ENCODE measurements at places on chromosomes 5 and 9. TPM values are rescaled to one million over a fixed set of nuclear protein-coding genes. Genes with fewer than 3 reads are reported as not detected.

- peak overlapping the region; percentile 36 for H3K4me3 ChIP-seq
- H3K27me3 ChIP-seq: no peaks in the 10 kb centered on the region
- H3K4me1 ChIP-seq: peaks cover 37% of the 10 kb centered on the region
- no peaks in the 10 kb centered on the region for H3K36me3 ChIP-seq
- peak overlapping the region; percentile 80 for H3K27ac ChIP-seq
Measured at GRCh38 chr5:100779669-100780375, 123.3 kb downstream of the ST8SIA4 start.

GRCh38 chr9:116179568-116179967, 26.0 kb downstream of the PAPPA start:
- no peak overlapping the region for H3K4me3 ChIP-seq
- H3K36me3 ChIP-seq: no peaks in the 10 kb centered on the region
- H3K27me3 ChIP-seq: no peaks in the 10 kb centered on the region
- no peak overlapping the region for H3K27ac ChIP-seq
- no peaks in the 10 kb centered on the region for H3K4me1 ChIP-seq

GRCh38 chr9:89941875-89942274, 337.1 kb downstream of the GADD45G start:
- no peak for DNase-seq
- H3K27ac ChIP-seq: no peak overlapping the region
- peaks cover 6% of the 10 kb centered on the region for H3K27me3 ChIP-seq

DNA sequence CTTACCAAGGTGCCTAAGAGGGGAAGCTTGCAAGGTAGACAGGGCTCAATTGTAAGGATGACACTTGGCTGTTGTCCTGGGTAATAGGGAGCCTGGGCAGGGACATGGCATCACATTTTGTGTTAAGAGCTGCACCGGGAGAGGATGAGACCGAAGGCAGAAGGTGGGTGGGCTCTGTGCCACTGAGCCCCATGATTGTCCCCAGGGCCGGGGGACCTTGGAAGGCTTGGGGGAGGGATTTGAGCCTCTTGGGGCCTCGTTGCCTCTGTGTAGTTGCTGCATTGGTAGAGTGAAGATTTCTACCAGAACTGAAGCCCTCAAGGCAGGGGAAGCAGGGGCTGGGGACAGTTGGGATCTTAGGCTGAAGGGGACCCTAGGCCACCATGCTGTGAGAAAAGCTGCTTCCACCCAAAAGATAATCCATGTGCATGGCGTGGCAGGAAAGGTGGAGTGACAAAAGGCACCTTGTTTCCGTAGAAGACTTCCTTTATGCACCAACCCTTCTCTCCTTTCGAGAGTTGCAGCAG, 11.9 kb downstream of the FGF18 start:
- H3K4me1 ChIP-seq: no peaks in the 10 kb centered on the region
- H3K36me3 ChIP-seq: no peaks in the 10 kb centered on the region
- no peak overlapping the region for H3K27ac ChIP-seq
- DNase-seq: no peak
- H3K27me3 ChIP-seq: peaks cover 2% of the 10 kb centered on the region

DNA sequence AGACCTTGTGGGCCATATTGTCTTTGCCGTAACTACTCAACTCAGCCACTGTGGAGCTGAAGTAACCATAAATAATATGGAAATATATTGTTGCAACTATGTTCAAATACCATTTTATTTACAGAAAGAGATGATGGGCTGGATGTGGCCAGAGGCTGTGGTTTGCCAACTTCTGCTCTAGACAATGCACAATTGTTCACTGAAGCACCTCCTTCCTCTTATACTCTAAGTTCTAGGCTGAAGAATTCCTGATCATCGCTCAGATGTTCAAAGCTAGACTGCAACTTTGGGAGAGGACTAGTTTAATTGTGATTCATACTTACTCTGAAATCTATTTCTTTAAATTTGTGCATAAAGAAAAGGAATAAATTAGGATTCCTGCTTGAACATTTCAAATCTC, 245.0 kb downstream of the TAF11L14 start:
- no peaks in the 10 kb centered on the region for H3K4me1 ChIP-seq
- no peak for DNase-seq

DNA sequence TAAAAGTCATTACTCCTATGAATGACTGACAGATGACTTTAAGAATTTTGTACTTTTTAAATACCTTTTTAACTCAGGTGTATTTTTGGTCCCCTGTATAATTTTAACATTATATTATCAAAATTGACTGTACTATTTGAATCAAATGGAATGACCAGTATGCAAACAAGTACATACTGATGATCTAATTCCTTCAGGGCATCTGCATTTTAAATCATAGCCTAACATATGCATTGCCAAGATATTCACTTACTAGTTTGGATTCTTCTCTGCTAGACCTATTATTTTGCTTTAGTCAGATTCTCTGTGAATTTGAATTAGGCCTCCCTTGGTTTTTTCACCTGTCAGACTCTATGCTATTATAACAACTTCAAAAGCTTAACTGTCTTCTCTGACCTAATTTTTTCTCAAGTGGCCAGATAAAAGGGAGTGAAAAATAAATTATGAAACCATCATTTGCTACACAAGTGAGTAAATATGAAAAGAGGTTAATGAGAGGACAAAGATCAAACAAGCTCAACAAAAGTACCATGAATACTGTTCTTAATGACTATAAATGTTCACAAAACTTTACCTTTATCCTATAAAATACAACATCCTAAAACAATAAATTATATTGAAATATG, 1505.2 kb upstream of the CDH9 start:
- H3K4me1 ChIP-seq: no peaks in the 10 kb centered on the region
- H3K27me3 ChIP-seq: no peaks in the 10 kb centered on the region
- no peak for DNase-seq
- H3K27ac ChIP-seq: no peak overlapping the region

GRCh38 chr5:8961219-8961618, 584.7 kb downstream of the SEMA5A start:
- no peaks in the 10 kb centered on the region for H3K27me3 ChIP-seq
- H3K27ac ChIP-seq: no peak overlapping the region
- H3K36me3 ChIP-seq: no peaks in the 10 kb centered on the region
- H3K4me3 ChIP-seq: no peak overlapping the region
- no peaks in the 10 kb centered on the region for H3K4me1 ChIP-seq

- H3K36me3 ChIP-seq: no peaks in the 10 kb centered on the region
- no peaks in the 10 kb centered on the region for H3K27me3 ChIP-seq
- no peak overlapping the region for H3K27ac ChIP-seq
- no peak overlapping the region for H3K4me3 ChIP-seq
- H3K4me1 ChIP-seq: no peaks in the 10 kb centered on the region
Measured at GRCh38 chr5:81207009-81207408, 26.1 kb upstream of the CKMT2 start.

DNA sequence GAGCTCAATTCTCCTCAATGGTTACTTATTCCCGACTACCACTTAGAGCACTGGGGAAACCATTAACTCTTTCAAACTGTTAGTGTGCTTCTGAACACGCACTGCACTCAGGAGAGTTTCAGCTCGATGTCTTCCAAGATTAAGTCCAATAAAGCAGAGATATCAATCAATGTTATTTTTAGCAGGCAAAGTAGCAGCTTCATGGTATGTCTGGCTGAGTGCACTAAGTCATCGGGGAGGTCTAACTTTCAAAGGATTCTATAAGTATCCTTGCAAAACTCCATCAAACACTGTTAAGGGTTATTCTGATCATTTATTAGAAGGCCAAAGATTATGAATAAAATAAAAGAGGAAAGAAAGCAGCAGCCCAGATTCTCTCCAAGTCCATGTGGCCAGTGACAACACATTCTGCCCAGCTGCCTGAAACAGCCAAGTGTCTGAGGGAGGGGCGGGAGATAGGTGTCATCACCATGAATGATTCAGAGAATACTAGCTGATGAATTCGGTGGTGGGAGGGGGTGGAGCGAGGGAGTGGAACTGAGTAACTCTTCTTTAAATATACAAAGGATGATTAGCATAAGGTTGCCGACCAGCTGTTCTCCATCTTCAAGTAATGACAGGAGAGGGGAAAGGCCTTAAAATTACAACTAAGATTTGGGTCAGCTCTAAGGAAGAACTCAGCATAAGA, 21.3 kb downstream of the NREP start:
- H3K27ac ChIP-seq: no peak overlapping the region
- no peak overlapping the region for H3K4me3 ChIP-seq
- no peaks in the 10 kb centered on the region for H3K4me1 ChIP-seq
- DNase-seq: no peak
- no peaks in the 10 kb centered on the region for H3K36me3 ChIP-seq

- H3K4me1 ChIP-seq: peaks cover 42% of the 10 kb centered on the region
- peaks cover 1% of the 10 kb centered on the region for H3K36me3 ChIP-seq
Measured at GRCh38 chr9:114906922-114907571, 23.3 kb downstream of the TNFSF8 start.

- no peak overlapping the region for H3K4me3 ChIP-seq
- peaks cover 16% of the 10 kb centered on the region for H3K4me1 ChIP-seq
- no peak overlapping the region for H3K27ac ChIP-seq
- H3K36me3 ChIP-seq: no peaks in the 10 kb centered on the region
- DNase-seq: no peak
Measured at GRCh38 chr5:173326501-173326960, 1.7 kb downstream of the STC2 start.

- no peak overlapping the region for H3K4me3 ChIP-seq
- H3K4me1 ChIP-seq: peaks cover 9% of the 10 kb centered on the region
- no peaks in the 10 kb centered on the region for H3K36me3 ChIP-seq
- DNase-seq: no peak
Measured at GRCh38 chr5:149294872-149295829, 23.5 kb downstream of the AFAP1L1 start.

DNA sequence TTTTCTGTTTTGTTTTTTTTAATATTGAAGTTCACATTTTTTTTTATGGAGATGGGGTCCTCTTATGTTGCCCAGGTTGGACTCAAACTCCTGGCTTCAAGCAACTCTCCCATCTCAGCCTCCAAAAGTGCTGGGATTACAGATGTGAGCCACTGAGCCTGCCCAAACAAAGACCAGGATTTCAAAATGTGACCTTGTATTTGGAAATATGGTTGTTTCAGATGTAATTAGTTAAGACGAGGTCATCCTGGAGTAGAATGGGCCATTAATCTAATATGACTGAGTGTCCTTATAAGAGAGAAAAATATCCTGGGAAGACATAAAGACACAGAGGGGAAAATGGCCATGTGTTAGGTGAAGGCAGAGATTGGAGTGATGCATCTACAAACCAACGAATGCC, 340.5 kb downstream of the RAB3C start:
- H3K27ac ChIP-seq: no peak overlapping the region
- no peak for DNase-seq

- H3K36me3 ChIP-seq: no peaks in the 10 kb centered on the region
- H3K4me3 ChIP-seq: no peak overlapping the region
- H3K27me3 ChIP-seq: no peaks in the 10 kb centered on the region
- no peak overlapping the region for H3K27ac ChIP-seq
- no peak for DNase-seq
Measured at GRCh38 chr5:164148292-164148691, 642.9 kb downstream of the MAT2B start.

DNA sequence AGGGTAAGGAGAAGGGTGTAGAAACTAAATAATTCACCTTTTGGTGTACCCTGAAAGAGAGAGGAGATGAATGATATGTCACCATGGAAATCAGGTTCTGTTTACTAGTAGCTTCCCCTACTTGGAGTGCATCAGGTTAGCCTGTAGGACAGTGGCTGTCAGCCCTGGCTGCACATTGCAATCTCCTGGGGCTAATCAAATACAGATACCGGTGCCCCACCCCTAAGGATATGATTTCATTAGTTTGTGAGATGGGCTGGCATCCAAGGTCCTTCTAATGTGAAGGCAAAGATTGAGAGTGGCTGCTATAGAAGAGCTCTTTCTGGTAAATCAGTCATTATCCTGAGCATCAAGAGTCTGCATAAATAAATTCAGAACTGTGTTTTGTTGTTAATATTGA, 47.2 kb downstream of the INSYN2B start:
- no peaks in the 10 kb centered on the region for H3K27me3 ChIP-seq
- H3K4me1 ChIP-seq: peaks cover 12% of the 10 kb centered on the region
- peaks cover 25% of the 10 kb centered on the region for H3K36me3 ChIP-seq
- no peak overlapping the region for H3K4me3 ChIP-seq
- no peak overlapping the region for H3K27ac ChIP-seq
- DNase-seq: no peak

DNA sequence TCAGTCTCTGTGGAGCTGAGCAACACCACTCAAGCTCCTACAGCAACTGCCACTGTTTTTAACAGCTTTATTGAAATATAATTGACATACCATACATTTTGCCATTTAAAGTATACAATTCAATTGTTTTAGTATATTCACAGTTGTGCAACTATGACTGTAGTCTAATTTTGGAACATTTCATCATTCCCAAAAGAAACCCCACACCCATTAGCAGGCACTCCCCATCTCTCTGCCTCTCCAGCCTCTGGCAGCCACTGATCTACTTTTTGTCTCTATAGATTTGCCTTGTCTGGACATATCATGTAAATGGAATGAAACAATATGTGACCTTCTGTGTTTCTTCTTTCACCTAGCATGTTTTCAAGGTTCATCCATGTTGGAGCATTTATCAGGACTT, 43.5 kb downstream of the RUSC2 start:
- no peak overlapping the region for H3K4me3 ChIP-seq
- H3K27me3 ChIP-seq: no peaks in the 10 kb centered on the region
- DNase-seq: no peak
- no peaks in the 10 kb centered on the region for H3K36me3 ChIP-seq

- no peak overlapping the region for H3K4me3 ChIP-seq
- no peak overlapping the region for H3K27ac ChIP-seq
- no peak for DNase-seq
- peaks cover 24% of the 10 kb centered on the region for H3K4me1 ChIP-seq
- no peaks in the 10 kb centered on the region for H3K27me3 ChIP-seq
Measured at GRCh38 chr5:14748180-14748900, 83.8 kb downstream of the OTULIN start.

DNA sequence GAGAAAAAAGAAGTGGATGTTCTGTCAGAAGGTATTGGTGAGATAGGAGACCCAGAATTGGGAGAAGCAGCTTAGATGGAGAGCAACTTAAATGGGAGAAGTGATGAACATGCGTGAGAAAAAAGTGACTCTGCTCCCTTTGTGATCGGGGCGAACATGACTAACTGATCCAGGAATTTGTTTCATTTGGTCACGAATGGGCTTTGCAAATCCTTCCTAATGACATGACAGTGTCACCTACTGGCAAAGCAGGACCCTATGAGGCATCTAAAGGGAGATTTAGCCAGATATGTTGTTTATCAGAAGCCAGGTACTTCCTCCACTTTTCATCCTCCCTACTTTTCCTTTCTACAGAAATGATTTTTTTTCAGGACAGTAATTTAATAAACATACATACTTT, 787.4 kb upstream of the RGMB start:
- H3K27me3 ChIP-seq: no peaks in the 10 kb centered on the region
- no peaks in the 10 kb centered on the region for H3K36me3 ChIP-seq
- no peak for DNase-seq
- no peak overlapping the region for H3K4me3 ChIP-seq
- no peaks in the 10 kb centered on the region for H3K4me1 ChIP-seq
- H3K27ac ChIP-seq: no peak overlapping the region

Gene COL27A1
- 0.27 TPM for total RNA-seq

Gene CTXN3
- total RNA-seq: not detected

Gene CYSRT1
- 0.32 TPM for total RNA-seq

Gene FAM78A
- 42.9 TPM for total RNA-seq

Gene NME5
- not detected for total RNA-seq

Gene PAM
- 34.8 TPM for total RNA-seq

Gene CLTA
- 73.0 TPM for total RNA-seq

Gene DOLK
- 12.2 TPM for total RNA-seq

Gene OXCT1
- 34.9 TPM for total RNA-seq

Gene DROSHA
- 65.4 TPM for total RNA-seq
